ENCODE measurements at places on chromosomes 13 and 19. TPM values are rescaled to one million over a fixed set of nuclear protein-coding genes. Genes with fewer than 3 reads are reported as not detected.

The WDR88 gene
- polyA plus RNA-seq: not detected

The ICAM4 gene
- polyA plus RNA-seq: 1.5 TPM

DNA sequence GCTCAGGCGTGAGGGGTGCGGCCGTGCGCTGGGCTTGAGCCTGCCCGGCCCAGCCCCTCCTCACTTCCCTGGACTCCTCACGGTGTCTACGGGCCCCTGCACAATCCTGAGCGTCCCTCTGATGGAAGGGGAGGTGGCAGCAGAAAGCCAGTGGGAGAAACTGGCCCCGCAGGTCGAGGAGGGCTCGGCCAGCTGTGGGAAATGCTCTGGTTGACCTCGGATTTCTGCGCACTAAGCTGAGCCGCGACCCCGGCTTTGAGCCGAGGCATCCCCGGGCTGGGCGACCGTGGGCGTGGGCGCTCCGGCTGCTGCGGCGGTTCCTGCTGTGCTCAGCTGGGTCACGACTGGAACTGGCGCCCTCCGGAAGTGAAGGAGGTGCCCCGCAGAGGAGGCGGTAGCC is 70.1 kb downstream of the ZNF208 start:
- DNase-seq: no peak

DNA sequence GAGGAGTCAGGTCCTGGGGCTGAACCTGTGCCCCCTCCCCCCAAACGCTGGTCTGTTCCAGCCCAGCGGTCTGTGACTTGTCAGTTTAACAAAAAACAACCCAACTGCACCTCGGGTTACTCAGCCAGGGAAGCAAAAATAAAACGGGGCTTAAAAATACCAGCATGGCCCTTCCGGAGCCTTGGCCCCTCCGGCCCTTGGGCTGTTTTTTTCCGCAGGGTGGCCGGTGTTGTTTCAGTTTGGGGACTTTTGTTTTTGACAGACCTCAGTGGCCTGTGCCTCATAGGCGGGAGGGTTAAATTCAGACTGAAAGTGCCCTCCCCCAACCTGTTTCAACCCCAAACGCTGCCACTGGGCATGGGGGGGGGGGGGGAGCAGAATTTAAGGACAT is 4.0 kb downstream of the TCF3 start:
- no peak for DNase-seq

DNA sequence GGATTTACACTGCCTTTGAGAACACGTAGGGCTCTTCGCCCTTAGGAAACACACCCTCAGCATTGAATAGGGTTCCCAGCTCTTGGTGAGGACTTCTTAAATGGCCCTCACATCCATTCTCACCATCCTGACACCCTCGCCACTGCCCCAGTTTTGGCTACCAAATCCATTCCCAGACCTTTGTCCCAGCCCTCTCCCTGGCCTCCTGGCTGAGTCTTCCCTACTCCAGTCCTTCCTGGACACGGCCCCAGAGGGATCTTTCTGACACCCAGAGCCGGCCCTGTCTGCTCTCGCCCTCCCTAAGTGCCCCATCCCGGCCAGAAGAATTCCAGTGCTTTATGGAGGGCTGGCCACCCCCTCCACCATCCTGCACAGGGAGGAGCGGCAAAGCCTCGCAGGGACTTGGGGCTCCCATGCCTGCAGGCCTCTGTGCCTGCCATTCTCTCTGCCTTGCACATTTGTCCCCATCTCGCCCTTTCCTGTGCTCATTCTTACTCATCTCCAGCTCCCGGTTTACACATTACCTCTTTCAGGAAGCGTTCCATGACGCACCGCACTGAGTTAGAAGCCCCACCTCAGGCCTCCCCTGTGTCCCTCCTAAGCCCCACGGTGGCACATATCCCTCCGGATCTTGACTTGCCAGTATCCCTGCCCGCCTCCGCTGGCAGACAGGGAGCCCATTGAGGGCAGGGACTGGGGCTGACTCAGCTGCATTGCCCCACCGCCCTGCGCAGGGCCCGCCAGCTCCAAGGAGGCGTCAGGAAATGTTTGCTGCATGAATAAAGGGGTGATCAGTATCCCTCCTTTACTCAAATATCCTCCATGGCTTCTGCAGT is 11.0 kb upstream of the KLK14 start:
- DNase-seq: no peak

All from BJ (cell line).